ENCODE measurements at places on chromosomes 13 and 19. TPM values are rescaled to one million over a fixed set of nuclear protein-coding genes. Genes with fewer than 3 reads are reported as not detected.
A peak's percentile ranks its signal among the peaks of the same experiment; 100 is the strongest.

- peak overlapping the region; percentile 14 for H3K4me3 ChIP-seq
- H3K4me1 ChIP-seq: peaks cover 58% of the 10 kb centered on the region
- DNase-seq: no peak
- peak overlapping the region; percentile 92 for H3K27ac ChIP-seq
Measured at GRCh38 chr13:40191186-40191980, 475.1 kb downstream of the FOXO1 start.

The SERP2 gene
- not detected for total RNA-seq

- H3K27me3 ChIP-seq: no peaks in the 10 kb centered on the region
- peaks cover 16% of the 10 kb centered on the region for H3K4me1 ChIP-seq
- H3K36me3 ChIP-seq: peaks cover 3% of the 10 kb centered on the region
- no peak for DNase-seq
Measured at GRCh38 chr13:20403826-20404225, 121.8 kb downstream of the CRYL1 start.

DNA sequence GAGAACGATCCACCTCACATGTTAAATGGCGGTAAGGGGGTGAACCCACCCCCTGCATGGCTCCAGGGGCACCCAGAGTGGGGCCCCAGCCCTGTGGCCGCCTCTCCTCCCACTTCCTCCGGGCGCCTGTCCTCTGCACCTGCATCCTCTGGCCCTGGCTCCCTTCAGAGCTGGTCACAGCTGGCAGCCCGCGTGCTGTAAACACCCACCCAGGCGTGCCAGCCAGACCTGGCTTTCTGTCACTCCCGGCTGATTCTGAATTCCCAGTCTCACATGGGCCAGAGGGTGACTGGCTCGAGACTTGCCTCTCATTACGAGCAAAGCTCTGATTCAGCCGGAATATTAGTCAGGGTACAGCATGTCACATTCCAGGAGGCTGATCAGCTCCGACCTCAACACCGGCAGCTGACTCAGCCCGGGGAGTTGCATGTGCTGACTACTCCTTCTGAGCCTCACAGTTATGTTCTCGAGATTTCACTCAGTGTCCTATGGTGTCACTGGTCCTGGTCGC, 75.1 kb downstream of the GNG7 start:
- peaks cover 12% of the 10 kb centered on the region for H3K4me1 ChIP-seq
- no peaks in the 10 kb centered on the region for H3K27me3 ChIP-seq

DNA sequence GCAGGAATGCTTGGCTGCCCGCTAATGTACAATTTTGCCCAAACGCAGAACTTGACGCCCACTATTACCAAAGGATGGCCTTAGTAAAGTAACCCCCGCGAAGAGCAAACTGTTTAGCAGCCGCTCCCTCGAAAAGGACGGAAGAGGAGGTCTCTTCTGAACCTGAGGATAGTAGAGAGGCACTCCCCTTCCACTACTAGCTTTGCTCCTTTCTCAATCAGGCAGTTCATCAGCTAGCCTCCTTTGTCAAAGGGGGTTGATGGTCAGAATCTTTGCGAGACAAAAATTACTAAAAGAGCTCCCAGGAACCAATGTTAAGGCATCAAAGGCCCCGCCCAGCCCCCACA, 534 bp downstream of the CAB39L start:
- peak overlapping the region; percentile 95 for H3K4me3 ChIP-seq
- H3K4me1 ChIP-seq: peaks cover 41% of the 10 kb centered on the region

The SIGLEC10 gene
- total RNA-seq: 2.3 TPM

GRCh38 chr19:43489310-43489709, 15.2 kb downstream of the PHLDB3 start:
- peaks cover 7% of the 10 kb centered on the region for H3K36me3 ChIP-seq
- no peak for DNase-seq
- no peaks in the 10 kb centered on the region for H3K27me3 ChIP-seq
- H3K4me3 ChIP-seq: no peak overlapping the region
- no peak overlapping the region for H3K27ac ChIP-seq

The ZSCAN1 gene
- total RNA-seq: not detected

GRCh38 chr19:9566729-9567128, 17.6 kb downstream of the ZNF121 start:
- no peaks in the 10 kb centered on the region for H3K4me1 ChIP-seq
- peaks cover 96% of the 10 kb centered on the region for H3K36me3 ChIP-seq
- H3K27ac ChIP-seq: no peak overlapping the region
- no peak overlapping the region for H3K4me3 ChIP-seq

The CYP4F2 gene
- not detected for total RNA-seq

- no peaks in the 10 kb centered on the region for H3K4me1 ChIP-seq
- H3K4me3 ChIP-seq: no peak overlapping the region
- no peak overlapping the region for H3K27ac ChIP-seq
- no peaks in the 10 kb centered on the region for H3K36me3 ChIP-seq
- DNase-seq: no peak
Measured at GRCh38 chr13:59478908-59479307, 684.8 kb downstream of the DIAPH3 start.

- H3K27ac ChIP-seq: no peak overlapping the region
- no peak overlapping the region for H3K4me3 ChIP-seq
- H3K27me3 ChIP-seq: no peaks in the 10 kb centered on the region
- no peak for DNase-seq
- no peaks in the 10 kb centered on the region for H3K4me1 ChIP-seq
Measured at GRCh38 chr19:56740501-56740900, 68.9 kb upstream of the ZNF835 start.

The TLE6 gene
- total RNA-seq: 1.1 TPM

DNA sequence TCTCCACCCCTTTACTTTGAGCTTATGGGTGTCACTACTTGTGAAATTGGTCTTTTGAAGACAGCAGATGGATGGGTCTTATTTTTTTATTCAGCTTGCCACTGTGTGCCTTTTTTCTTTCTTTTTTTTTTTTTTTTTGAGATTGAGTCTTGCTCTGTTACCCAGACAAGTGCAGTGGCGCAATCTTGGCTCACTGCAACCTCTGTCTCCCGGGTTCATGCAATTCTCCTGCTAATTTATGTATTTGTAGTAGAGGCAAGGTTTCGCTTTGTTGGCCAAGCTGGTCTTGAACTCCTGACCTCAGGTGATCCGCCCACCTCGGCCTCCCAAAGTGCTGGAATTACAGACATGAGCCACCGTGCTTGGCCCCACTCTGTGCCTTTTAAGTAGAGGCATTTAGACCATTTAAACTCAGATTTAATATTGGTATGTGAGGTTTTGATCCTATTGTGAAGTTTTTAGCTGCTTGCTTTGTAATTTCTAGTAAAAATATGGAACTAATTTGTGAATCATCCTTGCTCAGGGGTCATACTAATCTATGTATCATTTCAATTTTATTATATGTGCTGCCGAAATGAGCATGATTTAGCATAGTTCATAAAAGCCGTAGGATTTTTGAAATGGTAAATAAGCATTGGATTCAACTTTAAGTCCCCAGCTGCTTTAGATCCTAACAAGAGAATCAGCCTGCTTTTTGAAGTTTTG, 584.5 kb downstream of the SLITRK1 start:
- H3K4me1 ChIP-seq: no peaks in the 10 kb centered on the region
- no peak overlapping the region for H3K4me3 ChIP-seq
- no peak overlapping the region for H3K27ac ChIP-seq
- H3K36me3 ChIP-seq: no peaks in the 10 kb centered on the region

- peaks cover 7% of the 10 kb centered on the region for H3K36me3 ChIP-seq
- no peak overlapping the region for H3K27ac ChIP-seq
- H3K27me3 ChIP-seq: peaks cover 7% of the 10 kb centered on the region
- H3K4me1 ChIP-seq: peaks cover 16% of the 10 kb centered on the region
- peak; percentile 78 for DNase-seq
Measured at GRCh38 chr19:11530432-11530831, 1.5 kb upstream of the ECSIT start.

The FCAR gene
- not detected for total RNA-seq

GRCh38 chr19:17598953-17599352, 43.5 kb downstream of the COLGALT1 start:
- no peaks in the 10 kb centered on the region for H3K36me3 ChIP-seq
- no peak for DNase-seq
- no peak overlapping the region for H3K4me3 ChIP-seq
- H3K4me1 ChIP-seq: no peaks in the 10 kb centered on the region
- no peak overlapping the region for H3K27ac ChIP-seq

The WDR88 gene
- not detected for total RNA-seq

- H3K4me1 ChIP-seq: no peaks in the 10 kb centered on the region
- H3K27me3 ChIP-seq: no peaks in the 10 kb centered on the region
- DNase-seq: no peak
- no peaks in the 10 kb centered on the region for H3K36me3 ChIP-seq
- H3K4me3 ChIP-seq: no peak overlapping the region
Measured at GRCh38 chr13:101492251-101492910, 39.9 kb downstream of the ITGBL1 start.

The WDR18 gene
- total RNA-seq: 111 TPM

- peaks cover 9% of the 10 kb centered on the region for H3K4me1 ChIP-seq
- peak within 1 kb of the TSS; percentile 44 for H3K4me3 ChIP-seq
- H3K36me3 ChIP-seq: peaks cover 5% of the 10 kb centered on the region
- DNase-seq: peak; percentile 87
- peaks cover 36% of the 10 kb centered on the region for H3K27me3 ChIP-seq
Measured at GRCh38 chr19:1000095-1000494, at the start of gene GRIN3B. Gene GRIN3B, plus strand, starts transcription at chr19:1000419. Its CDS starts 19 bp downstream, at chr19:1000438.

DNA sequence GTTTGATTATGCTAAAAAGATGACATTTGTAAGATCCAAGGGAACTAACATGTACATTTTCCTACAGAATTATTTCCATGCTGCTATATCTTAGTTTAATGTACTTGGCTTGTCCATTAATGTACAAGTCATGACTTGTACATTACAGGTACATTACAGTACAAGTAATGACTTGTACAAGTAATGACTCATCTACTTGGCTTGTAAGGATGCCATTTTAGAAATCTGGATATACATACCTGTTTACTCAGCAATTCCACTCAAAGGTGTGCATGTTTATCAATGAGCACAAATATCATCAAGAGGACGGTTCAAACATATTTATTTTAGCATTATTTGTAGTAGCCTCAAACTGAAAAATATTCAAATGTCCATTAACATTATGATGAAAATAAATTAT, 87.0 kb upstream of the TRPC4 start:
- H3K4me1 ChIP-seq: no peaks in the 10 kb centered on the region
- no peaks in the 10 kb centered on the region for H3K36me3 ChIP-seq
- no peaks in the 10 kb centered on the region for H3K27me3 ChIP-seq
- no peak overlapping the region for H3K4me3 ChIP-seq
- DNase-seq: no peak

DNA sequence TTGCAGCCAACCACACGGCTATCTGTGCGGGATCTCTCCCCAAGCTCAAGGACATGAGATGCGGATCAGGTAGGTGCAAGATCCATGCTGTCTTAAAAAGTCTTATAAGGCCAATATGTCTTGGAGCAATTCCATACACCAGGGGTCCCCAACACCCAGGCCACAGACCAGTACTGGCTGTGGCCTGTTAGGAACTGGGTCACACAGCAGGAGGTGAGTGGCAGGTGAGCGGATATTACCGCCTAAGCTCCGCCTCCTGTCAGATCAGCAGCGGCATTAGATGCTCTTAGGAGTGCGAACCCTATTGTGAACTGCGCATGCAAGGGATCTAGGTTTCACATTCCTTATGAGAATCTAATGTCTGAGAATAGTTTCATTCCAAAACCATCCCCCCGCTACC, 68.8 kb upstream of the ZNF599 start:
- peaks cover 4% of the 10 kb centered on the region for H3K4me1 ChIP-seq
- DNase-seq: peak; percentile 40
- no peak overlapping the region for H3K27ac ChIP-seq

- no peaks in the 10 kb centered on the region for H3K4me1 ChIP-seq
- H3K27me3 ChIP-seq: peaks cover under 1% of the 10 kb centered on the region
- H3K4me3 ChIP-seq: no peak overlapping the region
- DNase-seq: no peak
- H3K27ac ChIP-seq: no peak overlapping the region
Measured at GRCh38 chr13:53204598-53204997, 176.0 kb downstream of the OLFM4 start.

The PCDH8 gene
- not detected for total RNA-seq
